ENCODE measurements at places on chromosomes 6 and 20.

GRCh38 chr6:90612313-90612680 lies 25.4 kb upstream of the MAP3K7 start:
- no peak for DNase-seq

DNA sequence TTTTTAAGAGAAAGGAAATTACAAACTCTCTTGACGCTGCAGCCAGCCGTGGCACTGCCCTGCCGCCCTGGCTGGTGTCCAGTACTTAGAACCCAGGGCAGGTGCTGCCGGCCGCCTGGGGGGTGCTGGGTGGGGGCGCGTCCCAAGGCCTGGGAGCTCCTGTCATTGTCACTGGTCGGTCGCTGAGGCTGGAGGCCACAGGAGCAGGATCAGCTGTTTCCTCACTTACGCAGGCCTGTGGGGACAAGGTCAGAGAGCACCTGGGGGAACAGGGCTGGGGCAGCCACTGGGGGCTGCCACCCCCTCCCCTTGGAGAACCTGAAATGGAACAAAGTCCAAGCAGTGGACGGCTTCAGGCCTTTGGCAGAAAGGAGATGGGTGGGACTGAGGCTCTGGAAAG lies 5.6 kb downstream of the BIRC7 start:
- DNase-seq, result no peak

GRCh38 chr6:24910961-24911725 lies 24.6 kb downstream of the RIPOR2 start:
- peak; percentile 51 for DNase-seq

DNA sequence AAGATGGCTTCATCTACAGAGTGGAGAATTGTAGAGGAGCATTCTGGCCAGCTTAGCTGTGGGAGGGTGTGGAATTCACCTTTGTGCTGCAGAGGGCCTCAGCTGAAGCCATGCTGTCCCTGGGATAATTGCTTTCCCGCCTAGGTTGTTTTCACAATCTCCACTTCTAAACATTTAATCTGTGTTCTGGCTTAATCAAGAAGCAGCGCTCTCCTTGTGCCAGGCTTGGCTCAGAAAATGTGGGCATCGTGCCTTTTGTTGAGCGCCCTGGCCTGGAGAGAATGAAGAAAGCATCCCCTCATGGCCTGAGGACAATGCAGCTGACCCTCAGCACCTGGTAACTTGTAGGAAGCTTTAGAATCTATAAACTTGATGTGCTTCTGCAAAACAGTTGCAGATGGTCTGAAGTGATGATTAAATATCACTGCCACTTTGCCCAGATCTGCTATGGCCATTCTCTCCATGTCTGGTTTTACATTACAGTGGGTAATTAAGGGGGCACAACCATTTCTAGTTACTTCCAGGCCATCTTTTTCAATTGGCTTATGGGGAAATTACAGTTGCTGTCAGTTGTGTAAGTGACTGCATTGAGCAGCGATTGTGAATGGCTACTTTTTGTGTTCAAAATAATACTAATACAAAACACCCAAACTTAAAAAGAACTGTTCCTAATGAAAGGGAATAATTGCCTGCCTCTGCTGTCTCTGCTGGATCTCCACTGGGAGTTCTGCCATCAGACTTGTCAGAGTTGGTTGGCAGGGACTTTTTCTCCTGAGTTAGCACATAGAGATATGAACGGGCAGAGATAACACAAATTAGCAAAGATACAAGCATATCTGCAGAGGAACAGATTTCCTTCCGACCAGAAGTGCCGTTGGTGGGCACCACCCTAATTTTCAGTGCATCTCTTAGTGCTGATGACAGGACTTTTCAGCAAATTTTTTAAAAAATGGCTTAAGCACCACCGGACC lies 18.4 kb downstream of the CTNNBL1 start:
- no peak for DNase-seq

DNA sequence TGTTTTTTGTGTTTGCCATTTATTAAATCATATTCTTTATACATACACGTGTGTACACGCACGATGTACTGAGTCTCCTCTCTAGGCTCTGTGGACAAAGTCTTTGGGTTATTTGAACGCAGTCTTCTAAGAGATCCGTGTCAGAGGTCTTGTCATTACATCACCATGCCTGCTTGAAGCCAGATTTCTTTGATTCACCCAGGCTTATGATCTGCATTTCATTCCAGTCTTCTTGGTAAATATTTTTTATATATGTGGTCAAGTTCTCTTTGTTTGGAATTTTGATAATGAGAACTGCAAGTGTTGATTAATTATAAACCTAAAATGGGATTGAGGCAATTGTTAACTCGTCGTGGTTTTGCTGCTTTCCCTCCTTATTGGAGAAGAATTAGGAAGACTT lies 34.6 kb downstream of the KCNS1 start:
- no peak for DNase-seq

DNA sequence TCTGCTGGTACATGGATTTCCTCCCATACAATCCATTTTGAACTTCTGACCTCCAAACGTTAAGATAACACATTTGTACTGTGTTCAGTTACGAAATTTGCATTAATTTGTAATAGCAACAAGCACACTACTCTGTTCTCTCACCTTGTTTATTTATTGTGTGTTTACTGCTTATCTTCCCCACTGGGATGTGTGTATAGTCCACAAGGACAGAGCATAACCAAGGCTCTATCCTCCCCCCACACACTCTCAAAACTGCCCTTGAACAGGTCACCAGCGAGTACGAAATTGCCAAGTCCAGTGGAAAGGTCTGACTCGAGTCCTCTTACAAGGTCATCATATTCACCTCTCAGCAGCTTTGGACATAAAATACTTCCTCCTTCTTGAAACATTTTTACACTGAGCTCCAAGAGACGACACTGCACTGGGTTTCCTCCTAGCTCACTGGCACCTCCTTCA lies 18.6 kb downstream of the ADTRP start:
- DNase-seq, result no peak

DNA sequence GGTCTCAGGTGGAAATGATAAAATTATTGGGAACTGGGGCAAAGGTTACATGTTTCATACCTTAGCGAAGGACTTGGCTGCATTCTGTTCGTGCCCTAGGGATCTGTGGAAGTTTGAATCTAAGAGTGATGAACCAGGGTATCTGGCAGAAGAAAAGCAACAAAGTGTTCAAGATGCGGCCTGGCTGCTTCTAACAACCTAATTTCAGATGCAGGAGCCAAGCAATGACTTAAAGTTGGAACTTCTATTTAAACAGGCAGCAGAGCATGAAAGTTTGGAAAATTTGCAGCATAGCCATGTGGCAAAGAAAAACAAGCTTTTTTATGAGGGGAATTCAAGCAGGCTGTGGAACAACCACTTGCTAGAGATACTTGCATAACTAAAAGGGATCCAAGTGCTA lies 73.5 kb downstream of the CD24 start:
- DNase-seq, result no peak

DNA sequence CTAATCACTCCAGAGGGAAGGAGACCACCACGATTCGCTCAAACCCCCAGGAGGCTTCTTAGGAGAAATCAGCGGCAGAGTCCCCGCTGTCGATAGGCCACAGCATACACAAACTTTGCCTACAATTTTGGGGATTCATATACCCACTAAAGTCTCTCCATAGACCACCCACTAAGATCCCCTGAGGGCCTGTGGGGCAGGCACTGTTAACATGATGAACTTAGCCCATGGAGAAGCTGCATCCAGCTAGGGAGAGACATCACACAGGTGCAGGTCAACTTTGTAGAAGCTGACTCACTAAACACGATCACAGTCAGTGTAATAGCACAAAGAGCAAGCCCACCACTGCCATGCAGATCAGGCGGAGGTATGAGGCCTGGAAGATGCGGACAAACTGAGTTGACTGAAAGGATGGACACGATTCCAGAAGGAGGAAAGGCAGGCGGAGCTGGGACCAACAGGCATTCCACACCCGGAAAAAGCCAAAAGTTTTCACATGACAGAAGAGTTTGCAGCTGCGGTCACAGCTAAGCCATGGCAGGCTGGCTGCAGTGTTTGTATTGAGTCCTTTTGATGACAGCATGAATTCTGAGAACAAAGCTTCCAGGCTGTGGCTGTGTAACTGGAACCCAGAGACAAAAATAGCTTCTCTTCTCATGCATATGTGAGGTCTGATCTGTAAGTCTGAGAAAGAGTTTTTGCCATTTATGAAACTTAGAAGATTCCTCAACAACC lies 75.7 kb upstream of the QKI start:
- DNase-seq, result no peak

- no peak for DNase-seq
Measured at GRCh38 chr6:5644523-5645185, 362.1 kb downstream of the NRN1 start.

GRCh38 chr6:40210628-40211056 lies 276.4 kb upstream of the MOCS1 start:
- DNase-seq, result no peak

- no peak for DNase-seq
Measured at GRCh38 chr6:117956386-117956785, 49.3 kb downstream of the SLC35F1 start.

DNA sequence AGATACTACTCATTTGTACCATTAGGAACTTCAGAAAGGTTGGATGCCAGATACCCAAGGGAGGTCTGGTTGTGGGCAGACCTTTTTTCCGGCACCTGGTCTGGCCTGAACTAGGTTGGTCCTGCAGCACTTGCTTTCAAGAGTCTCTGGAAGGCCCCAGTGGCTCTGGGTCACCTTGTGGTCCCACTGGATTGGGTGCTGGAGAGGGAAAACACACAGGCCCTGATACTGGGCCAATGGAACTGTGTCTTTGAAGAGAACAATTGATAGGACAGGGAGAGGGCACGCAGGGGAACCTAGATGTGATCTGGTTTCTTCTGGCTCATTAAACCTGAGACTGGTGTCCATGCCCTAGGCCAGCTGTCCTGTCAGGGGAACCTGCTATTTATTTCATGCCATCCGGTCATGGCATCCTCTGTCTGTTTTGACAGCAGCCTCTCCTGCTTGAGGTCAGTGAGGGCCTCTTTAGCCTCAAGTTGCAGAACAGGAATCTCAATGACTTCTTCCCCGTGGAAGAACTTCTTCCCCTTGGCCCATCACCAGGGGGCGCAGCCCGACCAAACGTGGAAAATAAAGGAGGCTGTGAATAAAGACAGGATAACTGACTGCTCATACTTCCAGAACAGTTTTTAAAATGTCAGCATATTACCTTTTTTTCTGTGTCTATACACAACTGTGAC lies 25.0 kb downstream of the TAF8 start:
- DNase-seq, result no peak

DNA sequence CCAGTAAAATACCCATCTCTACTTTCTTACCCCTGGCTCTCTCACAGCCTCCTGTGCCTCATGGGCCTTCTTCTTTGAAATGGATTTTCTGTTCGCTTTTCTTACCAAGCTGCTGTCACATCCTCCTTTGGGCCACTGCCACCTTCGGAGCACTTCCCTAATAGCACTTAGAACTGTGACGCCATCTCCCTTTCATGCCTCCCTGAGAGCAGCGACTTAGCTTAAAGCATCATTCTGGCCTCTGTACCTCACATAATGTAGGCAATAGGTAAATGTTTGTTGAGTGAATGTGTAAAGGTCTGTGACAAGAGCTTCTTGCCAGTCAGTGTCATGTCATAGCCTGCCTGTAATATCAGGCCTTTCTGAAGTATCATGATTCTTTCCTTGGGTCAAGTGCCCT lies 78.8 kb downstream of the ADGRG6 start:
- DNase-seq, result no peak

- DNase-seq, result no peak
Measured at GRCh38 chr6:101286146-101286545, 107.4 kb upstream of the GRIK2 start.

GRCh38 chr6:14075095-14075503 lies 42.5 kb upstream of the CD83 start:
- no peak for DNase-seq

DNA sequence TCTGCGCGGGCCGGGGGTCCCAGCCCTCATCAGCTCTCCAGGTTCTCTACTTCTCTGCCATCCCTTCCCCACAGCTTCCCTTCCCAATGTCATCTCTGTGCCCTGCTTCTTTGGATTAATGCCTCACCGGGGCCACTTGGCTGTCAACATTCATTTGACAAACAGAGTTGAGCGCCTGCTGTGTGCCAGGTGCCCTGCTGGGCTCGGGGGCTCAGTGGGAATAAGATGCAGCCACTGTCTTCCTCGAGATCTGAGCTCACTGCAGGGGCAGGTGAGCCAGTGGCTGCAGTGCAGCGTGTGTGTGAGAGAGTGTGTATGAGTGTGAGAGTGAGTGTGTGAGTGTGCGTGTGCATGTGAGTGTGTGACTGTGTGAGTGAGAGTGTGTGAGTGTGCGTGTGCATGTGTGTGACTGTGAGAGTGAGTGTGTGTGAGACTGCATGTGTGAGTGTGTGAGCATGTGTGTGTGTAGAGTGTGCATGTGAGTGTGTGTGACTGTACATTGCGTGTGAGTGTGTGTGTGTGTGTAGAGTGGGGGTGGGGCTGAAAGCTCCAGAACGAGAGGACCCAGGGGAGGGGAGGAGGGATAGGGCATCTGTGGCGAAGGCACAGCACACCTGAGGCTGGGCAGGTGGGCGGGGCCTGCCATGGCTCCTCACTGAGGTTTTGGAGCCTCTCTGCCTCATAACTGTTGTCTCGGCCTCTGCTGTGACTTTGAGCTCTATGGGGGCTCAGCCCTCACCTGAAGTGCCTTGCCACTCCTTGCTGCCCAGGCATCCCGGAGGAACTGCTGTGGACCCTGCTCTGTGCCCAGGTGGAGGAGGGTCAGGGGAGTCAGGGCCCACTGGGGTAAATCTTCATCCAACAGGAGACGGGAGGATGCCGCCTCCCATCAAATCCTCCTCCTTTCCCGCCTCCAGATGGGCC lies 36.5 kb upstream of the PHACTR3 start:
- DNase-seq, result no peak

DNA sequence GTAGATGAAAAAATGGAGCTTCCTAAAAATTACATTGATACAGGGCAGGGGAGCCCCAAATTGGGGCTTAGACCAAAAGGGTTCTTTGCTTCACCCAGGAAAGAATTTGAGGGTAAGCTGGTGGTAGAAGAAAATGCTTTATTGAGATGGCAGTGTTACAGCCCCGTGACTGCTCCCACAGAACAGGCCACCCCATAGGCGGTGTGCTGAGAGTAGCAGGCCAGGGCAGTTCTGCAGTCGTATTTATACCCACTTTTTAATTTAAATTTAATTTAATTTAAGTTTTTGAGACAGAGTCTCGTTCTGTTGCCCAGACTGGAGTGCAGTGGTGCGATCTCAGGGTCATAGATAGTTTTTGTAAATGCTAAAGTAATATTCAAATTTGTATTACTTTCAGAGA lies 265.0 kb downstream of the CDH26 start:
- no peak for DNase-seq

- peak; percentile 43 for DNase-seq
Measured at GRCh38 chr6:45930420-45931040, 85.1 kb downstream of the CLIC5 start.

- no peak for DNase-seq
Measured at GRCh38 chr6:37495244-37495934, 4.3 kb downstream of the CCDC167 start.

GRCh38 chr6:157260735-157261410 lies 62.4 kb downstream of the TMEM242 start:
- no peak for DNase-seq

GRCh38 chr6:90216072-90216977 lies 80.3 kb downstream of the BACH2 start:
- no peak for DNase-seq

GRCh38 chr6:137903933-137904821 lies 37.1 kb downstream of the TNFAIP3 start:
- no peak for DNase-seq

All from stimulated activated CD4-positive, alpha-beta T cell treated with anti-CD3 and anti-CD28 coated beads, Interleukin-12 subunit alpha, Interleukin-12 subunit beta, amount 100 ng/mL, for 24 hours (primary cell).